Stromal cell of bone marrow (primary cell): ENCODE measurements at places on chromosomes 7 and 10.

GRCh38 chr7:112930787-112931186, 140.6 kb upstream of the TMEM168 start:
- DNase-seq: peak; percentile 49

- no peak for DNase-seq
Observed at GRCh38 chr10:80167471-80168161, 35.1 kb downstream of the PLAC9 start.

- DNase-seq: no peak
Observed at GRCh38 chr7:47702080-47702479, 120.2 kb upstream of the TNS3 start.

DNA sequence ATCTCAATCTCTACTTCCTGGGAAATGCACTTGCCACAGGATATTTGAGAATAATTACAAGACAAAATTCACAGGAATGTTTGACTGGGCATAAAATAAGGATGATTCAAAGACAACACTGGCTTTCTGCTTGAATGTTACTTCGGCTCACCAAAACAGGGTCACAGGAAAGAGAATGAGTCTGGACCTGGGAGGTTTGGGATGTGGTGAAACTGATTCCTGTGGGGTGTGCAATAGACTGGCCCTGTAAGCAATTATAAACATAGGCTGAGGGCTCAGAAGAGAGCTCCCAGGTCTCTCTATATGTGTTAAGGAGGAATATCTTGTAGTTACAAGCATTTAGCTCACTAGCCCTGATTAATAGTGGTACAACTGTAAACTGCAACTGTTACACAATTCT, 613.9 kb upstream of the CELF2 start:
- DNase-seq: peak; percentile 36
